ENCODE measurements at places on chromosomes 5 and 9. TPM values are rescaled to one million over a fixed set of nuclear protein-coding genes. Genes with fewer than 3 reads are reported as not detected.

The DMAC1 gene
- polyA plus RNA-seq: 42.9 TPM

The PCDHGC5 gene
- not detected for polyA plus RNA-seq

The CCNO gene
- not detected for polyA plus RNA-seq

The TTC23L gene
- 0.54 TPM for polyA plus RNA-seq

The GLIPR2 gene
- polyA plus RNA-seq: 0.08 TPM

DNA sequence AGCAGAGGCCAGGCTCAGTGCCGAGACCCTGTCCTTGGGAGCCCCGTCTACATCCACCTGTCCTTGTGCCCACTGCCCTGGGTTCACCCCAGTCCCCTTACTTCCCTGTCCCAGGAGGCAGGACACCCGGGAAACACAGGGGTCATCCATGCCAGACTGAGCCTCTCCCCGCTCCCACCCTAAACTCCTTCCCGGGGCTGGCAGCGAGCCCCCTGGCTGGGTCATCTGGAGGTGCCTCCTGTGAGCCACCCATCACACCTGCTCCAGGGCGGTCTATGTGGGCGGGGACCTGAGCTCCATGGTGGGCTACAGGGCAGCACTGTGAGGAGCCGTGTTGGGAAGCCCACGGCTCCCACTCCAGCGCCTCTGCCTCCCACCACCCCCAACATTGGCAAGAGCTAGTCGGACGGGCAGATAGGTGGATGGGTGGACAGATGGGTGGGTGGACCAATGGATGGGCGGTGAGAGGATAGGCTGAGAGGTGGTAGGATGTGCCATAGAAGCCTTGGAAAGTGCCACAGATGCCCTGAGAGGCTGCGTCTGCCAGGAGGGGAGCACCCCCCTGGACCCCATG lies 42.5 kb upstream of the RXRA start:
- no peak for DNase-seq

DNA sequence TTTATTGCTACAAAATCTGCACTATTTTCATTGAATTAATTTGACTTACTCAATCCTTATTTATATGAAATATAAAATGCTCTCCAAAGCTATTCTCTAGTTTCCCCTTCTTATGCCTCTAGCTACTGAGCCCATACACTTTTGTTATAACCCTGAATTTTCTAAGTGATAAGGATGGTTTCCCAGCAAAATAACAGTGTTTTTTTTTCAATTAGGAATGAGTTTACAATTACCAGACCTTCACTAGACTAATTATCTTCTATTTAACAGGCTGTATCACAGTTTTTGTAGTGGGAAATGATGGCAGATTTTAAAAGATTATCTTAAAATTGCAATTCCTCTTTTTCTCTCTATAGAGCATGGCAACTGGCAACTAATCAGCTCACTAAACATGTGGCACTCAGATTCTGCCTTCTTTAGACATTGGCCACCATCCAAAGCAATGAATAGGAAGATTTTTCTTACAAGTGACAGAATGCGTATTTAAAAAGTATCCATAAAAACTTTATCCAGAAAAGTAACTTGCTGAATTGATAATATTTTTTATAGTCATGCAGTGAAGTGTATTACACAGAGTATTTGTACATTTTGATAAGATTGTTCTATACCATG lies 585.7 kb upstream of the ZNF608 start:
- DNase-seq: no peak

- no peak for DNase-seq
Measured at GRCh38 chr9:129335464-129336129, 157.5 kb upstream of the IER5L start.

- no peak for DNase-seq
Measured at GRCh38 chr5:67187006-67187715, 9.4 kb downstream of the CD180 start.

DNA sequence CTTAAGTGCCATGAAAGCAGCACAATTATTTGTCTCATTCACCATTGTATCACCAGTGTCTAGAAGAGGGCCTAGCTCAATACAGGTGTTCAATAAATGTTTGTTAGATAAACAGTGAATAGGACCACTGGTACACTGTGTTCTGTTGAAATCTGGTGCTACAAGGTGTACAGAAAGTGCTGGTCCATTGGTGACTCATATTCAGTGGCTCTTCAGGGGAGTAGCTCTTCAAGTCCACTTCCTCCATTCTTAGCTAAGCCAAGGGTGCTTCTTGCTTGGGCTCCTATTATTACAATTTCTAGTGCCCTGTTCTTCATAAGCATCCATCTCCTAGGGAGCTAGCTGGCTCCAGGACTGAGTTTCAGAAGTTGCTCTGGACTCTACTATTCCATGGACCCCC lies 6.4 kb upstream of the FCHO2 start:
- DNase-seq: no peak

DNA sequence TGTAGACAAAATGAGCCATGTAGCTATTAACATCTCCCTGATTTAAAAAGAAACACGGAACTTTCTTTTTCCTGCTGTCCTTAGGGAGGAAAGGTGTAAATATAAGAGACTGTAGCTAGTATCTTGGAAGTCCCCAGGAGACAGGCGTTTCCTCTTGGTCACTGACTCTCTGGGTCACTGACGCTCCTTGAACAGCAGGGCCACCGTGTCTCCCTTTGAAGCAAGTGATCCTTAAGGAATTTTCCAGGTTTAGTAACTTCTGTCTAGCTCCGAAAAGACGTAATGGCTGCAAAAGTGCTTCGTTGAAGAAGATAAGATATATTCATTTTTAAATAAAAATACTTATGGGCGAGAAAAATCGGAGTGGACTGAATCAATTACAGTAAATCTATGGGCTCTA lies 745 bp upstream of the CLTA start:
- no peak for DNase-seq

DNA sequence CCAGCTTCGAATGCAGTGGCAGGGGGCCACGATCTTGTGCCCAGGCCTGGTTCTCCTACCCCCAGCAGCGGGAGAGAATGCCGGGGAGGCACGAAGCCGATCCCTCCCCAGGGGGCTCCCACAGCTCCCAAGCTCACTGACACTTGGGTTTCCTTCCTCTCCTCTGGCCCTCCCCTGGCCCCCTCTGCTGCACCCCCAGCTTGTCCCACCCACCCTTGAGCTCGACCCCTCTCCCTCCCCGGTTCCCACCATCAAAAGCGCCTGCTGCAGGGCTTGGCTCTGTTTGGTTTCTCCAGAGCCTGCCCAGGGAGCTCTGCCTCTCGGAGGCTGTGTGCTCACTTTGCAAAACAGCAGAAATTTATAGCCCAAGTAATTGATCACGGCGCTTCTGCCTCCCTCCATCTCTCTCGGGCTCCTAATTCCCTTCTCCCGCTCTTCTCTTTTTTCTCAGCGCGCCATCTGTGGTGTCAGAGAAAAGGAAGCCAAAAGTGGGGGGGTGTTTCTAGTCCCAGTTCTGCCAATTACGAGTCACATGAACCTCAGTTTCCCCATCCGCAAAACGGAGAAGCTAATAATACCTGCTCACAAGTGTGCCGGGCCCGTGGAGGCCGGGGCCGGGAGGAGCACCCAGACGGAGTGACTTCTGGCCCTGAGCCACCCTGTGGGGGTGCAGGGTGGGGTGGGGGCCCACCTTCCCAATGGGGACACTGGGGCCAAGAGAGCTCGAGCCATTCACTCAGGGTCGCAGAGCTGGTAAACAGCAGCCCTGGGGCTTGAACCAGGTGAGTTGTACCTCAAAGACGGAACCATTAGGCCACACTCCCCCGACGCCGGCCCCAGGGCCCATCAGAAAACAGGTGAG lies 141.2 kb upstream of the IER5L start:
- DNase-seq: no peak

All from HepG2 (cell line).